ENCODE measurements at places on chromosomes 7 and 10. TPM values are rescaled to one million over a fixed set of nuclear protein-coding genes. Genes with fewer than 3 reads are reported as not detected.

The CDNF gene
- 1.1 TPM for total RNA-seq

The CLDN15 gene
- total RNA-seq = 7.3 TPM

The SFTPA1 gene
- total RNA-seq = not detected

The CELF2 gene
- 0.05 TPM for total RNA-seq

The SPDYE2B gene
- not detected for total RNA-seq

The PAPSS2 gene
- total RNA-seq = 17.3 TPM

The MYH16 gene
- 0.50 TPM for total RNA-seq

The CUL1 gene
- total RNA-seq = 54.3 TPM

The TRIL gene
- total RNA-seq = not detected

The FGFR2 gene
- total RNA-seq = 0.44 TPM

The NPFFR1 gene
- total RNA-seq = not detected

The ABCB1 gene
- not detected for total RNA-seq

The LIPN gene
- total RNA-seq = not detected

The ANXA7 gene
- 113 TPM for total RNA-seq

The PIP gene
- total RNA-seq = 0.36 TPM

The EXOC4 gene
- total RNA-seq = 19.6 TPM

The CYP26C1 gene
- not detected for total RNA-seq

The MBLAC1 gene
- total RNA-seq = 3.5 TPM

The KLF6 gene
- 105 TPM for total RNA-seq

The FAM180A gene
- 0.14 TPM for total RNA-seq

The GRID2IP gene
- not detected for total RNA-seq

The CRTAC1 gene
- 1.3 TPM for total RNA-seq

The ZNF277 gene
- total RNA-seq = 12.6 TPM

The RNF148 gene
- total RNA-seq = not detected

The SUGCT gene
- total RNA-seq = 1.1 TPM

The COL28A1 gene
- 0.98 TPM for total RNA-seq
